M059J (cell line): ENCODE measurements at places on chromosomes 4 and X.
A peak's percentile ranks its signal among the peaks of the same experiment; 100 is the strongest.

GRCh38 chr4:73523126-73523525 is 41.6 kb downstream of the AFM start:
- DNase-seq: peak; percentile 10

DNA sequence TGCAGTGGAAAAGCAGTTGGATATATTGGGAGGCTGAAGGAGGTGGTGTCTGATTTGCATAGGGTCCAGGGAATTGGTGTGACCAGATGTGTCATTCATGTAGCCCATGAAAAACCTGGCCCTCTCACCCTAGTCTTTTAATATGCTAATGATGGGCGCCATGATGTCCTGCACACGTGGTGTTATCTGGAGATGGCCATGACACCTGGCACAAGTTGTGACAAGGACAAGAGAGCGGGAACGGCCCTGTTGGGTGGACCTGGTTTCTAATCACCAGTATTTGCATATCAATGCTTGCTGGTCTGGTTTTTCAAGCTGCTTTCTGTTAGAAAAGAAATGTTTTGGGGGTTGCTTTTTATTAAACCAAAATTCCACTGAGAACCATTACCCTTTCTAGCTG is 87.4 kb downstream of the ZXDA start:
- DNase-seq: peak; percentile 7

GRCh38 chr4:168773388-168774195 is 236.5 kb downstream of the CBR4 start:
- no peak for DNase-seq

- peak; percentile 93 for DNase-seq
Measured at GRCh38 chrX:154097589-154098541, at the start of gene MECP2. TSS of gene MECP2 (minus strand) at chrX:154097717.

DNA sequence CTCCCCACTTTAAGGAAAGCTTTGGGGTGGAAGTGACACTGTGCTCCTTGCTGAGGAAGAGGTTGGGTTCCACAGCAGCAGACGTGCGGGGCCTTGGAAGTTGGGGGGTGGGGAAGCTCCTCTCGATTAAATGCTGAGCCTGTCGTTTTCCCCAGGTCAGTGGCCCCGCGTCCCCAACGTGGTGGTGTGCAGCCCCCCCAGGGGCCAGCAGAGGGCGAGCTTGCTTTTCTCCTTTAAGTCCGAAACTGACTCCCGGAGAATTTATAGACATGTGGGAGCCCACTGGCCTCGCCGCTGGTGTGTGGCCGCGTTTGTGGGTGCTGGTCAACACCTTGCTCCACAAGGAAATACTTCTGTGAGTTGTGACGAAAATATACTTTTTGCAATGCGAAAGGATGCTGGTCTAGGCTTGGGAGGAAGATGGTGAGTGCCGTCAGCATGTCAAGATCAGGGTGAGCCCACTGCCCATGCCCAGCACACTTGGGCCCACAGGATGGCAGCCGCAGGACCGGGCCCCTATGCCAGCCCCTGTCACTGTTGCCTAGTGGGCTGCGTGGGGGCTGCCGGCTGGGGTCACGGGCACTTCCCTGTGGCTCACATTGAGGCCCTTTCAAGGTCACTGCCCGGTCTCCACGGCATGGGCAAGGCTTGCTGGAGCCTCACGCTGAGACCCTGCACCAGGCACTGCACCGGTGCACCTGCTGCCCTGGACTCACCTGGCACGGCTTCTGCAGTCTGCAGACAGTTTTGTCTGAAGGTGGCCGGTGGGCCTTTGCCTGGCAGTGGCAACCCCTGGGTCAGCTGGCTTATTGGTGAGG is 9.4 kb downstream of the UVSSA start:
- peak; percentile 24 for DNase-seq

GRCh38 chrX:7059214-7059838 is 88.2 kb upstream of the STS start:
- DNase-seq: no peak

DNA sequence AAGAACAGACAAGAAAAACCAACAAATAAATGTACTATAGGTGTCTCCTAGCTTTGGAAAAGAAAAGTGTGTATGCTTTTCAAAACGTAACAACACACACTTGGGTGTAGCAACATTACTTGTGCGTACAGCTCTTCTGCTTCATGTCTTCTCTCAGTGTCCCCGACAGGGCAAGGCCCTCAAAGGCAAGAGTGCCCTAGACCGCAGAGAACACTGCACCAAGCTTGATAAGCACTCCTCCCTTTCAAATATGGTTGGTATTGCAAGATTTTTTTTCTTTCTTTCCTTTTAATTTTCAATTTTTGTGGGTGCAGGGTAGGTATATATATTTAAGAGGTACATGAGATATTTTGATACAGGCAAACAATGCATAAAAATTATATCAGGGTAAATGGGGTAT is 106.8 kb downstream of the EIF4E start:
- DNase-seq: no peak

DNA sequence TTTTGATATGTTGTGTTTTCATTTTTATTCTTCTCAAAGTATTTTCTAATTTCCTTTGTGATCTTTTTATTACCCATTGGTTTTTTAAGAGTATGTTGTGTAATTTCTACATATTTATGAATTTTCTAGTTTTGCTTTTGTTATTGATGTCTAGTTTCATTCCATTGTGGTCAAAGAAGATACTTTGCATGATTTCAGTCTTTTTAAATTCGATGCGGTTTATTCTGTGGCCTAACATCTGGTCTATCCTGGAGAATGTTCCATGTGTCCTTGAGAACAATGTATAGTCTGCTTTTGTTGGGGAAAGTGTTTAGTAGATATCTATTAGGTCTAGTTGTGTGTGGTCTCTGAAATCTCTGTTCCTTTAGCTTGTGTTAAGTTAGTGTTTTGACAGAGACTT is 46.2 kb downstream of the PPEF1 start:
- no peak for DNase-seq
